Coronary artery (tissue), 2 donors: ENCODE measurements at places on chromosomes 1 and 21.

GRCh38 chr1:145720556-145720877 lies 1.2 kb downstream of the CD160 start:
- no peak for DNase-seq

DNA sequence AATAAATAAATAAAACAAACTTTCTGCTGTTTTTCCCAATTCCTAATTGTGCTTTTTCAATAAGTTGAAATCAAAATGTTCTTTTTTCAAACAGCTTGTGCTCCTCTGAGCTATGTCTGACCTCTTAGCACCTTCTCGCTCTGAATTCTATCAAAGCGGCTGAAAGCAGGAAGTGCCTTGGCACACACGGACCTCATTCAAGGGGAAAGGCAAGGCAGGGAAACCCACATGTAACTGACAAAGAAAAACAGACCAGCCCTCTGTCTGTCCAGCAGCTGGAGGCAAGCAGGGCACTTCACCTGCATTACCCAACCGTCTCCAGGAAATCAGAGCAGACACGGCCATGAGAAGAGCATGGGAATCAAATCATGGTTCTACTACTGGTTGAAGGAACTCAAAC lies 56.7 kb downstream of the PLPP3 start:
- DNase-seq, result no peak

- DNase-seq, result no peak
These were observed 495.0 kb upstream of the B3GALT2 start for GRCh38 chr1:193681422-193681821.

GRCh38 chr1:87358219-87358618 lies 29.5 kb downstream of the LMO4 start:
- DNase-seq, result no peak

- DNase-seq, result no peak
These were observed 660 bp upstream of the RD3 start for GRCh38 chr1:211492511-211493132.

DNA sequence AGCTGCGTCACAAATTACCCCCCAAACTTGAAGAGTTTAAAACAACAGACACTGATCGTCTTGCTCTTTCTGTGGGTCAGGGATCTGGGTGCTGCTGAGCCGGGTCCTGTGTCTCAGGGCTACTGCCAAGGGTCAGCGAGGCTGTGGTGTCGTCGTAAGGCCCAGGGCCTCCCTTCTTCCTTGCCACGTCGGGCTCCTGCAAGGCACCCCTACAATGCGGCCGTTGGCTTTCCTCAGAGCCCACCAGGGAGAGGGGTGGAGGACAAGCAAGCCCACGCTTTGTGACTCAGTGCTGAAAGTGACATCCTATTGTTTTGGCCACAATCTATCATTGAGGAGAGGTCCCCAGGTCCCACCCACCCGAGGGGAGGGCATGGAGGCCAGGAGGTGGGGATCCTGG lies 7.7 kb upstream of the FBLIM1 start:
- DNase-seq, result no peak

GRCh38 chr1:78645723-78646122 lies 3.9 kb upstream of the IFI44 start:
- no peak for DNase-seq

GRCh38 chr1:23718482-23718881 lies 24.8 kb upstream of the ELOA start:
- DNase-seq, result no peak

DNA sequence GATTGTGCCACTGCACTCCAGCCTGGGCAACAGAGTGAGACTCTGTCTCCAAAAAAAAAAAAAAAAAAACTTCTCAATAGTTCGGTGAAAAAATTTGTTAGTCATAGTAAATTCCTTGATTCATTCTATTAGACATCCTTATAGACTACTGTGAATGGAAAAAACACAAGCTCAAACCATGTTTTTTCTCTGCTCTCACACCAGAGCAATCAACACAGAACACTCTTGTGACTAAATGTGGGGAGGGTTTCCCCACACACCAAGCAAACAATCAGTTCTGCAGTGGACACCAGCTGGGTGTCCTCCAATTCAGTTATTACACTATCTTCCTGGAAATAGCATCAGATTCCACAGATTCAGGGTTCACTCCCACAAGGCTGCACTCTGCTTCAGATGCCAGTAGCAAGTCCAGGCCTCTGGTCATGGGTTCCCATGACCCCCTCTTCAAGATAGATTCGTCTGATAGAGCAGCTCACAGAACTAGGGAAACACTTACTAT lies 69.1 kb upstream of the TEKT2 start:
- no peak for DNase-seq

- DNase-seq, result peak; percentile 86
These were observed 8.6 kb upstream of the CALML6 start for GRCh38 chr1:1906185-1907097.

DNA sequence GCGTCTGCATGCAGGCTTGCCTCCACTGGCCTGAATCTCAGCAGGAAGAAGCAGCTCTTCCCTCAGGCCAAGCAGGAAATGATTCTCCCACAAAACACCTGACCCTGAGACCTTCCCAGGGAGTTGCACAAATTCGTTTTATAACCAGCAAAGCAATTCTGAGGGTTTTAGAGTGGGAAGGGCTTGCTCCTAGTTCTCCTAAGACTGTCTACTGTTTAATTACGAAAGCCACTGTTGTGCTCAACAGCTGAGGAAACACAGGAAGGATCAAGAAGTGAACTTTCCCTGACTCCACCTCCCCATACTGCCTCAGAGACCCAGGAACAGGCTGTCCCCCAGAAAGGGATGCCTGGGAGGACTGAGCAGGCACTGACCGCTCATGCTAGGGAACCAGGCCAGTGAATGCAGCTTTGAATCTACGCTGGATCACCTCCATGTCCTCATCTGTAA lies 37.0 kb upstream of the PUM1 start:
- DNase-seq, result no peak

- DNase-seq, result no peak
These were observed 1.2 kb upstream of the IFFO2 start for GRCh38 chr1:18957532-18958300.

DNA sequence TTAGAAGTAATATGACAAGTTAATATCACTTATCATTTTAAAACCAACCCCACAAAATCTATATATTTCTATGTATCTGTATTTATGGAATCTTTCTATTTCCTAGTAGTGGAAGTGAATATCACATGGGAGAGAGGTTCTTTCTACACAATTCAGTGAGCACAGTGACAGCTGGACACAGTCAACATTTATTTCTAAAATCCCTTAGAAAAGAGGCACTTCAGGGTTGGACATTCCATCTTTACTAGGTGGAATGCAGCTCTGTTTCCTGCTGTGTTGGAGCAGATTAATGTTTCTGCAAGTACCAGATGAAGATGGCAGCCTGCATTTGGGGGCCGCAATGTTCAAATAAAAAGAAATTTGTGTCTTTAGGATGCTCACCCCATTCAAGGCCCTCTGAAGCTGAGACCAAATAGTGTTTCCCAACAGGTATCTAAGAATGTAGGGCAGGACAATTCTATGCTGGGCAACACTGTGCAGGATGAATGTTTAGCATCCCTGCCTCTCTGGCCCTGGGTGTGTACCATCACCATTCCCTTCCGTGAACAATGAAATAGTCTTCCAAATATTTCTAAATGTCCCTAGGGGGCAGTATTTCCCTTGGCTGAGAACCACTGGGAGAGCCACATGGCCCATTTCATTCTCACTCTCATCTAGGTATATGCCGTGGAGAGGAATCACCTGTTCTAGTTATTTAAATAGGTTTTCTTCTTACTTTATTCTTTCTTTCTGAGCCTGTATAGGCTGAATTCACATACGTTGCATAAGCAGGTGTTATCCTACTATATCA lies 394.8 kb downstream of the PRDM2 start:
- DNase-seq, result no peak

DNA sequence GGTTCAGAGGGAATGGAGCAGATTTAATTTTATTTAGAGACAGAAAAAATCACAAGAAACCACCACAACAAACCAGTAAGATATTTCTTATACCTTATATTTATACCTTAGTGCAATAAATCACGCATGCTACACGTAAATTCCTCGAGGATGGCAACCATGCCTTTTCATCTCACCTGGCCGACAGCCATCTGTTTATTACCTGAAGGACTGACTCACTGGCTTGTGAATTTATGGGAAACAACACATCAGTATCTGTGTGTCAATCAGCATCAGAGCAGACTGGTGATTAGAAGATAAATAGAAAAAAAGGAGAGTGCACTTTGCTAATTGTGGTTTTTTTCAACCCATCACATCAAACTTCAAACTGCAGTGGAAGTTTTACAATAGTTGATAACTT lies 58.4 kb downstream of the S1PR1 start:
- no peak for DNase-seq

- DNase-seq, result no peak
These were observed 711.2 kb downstream of the MRPL39 start for GRCh38 chr21:24895885-24896734.

DNA sequence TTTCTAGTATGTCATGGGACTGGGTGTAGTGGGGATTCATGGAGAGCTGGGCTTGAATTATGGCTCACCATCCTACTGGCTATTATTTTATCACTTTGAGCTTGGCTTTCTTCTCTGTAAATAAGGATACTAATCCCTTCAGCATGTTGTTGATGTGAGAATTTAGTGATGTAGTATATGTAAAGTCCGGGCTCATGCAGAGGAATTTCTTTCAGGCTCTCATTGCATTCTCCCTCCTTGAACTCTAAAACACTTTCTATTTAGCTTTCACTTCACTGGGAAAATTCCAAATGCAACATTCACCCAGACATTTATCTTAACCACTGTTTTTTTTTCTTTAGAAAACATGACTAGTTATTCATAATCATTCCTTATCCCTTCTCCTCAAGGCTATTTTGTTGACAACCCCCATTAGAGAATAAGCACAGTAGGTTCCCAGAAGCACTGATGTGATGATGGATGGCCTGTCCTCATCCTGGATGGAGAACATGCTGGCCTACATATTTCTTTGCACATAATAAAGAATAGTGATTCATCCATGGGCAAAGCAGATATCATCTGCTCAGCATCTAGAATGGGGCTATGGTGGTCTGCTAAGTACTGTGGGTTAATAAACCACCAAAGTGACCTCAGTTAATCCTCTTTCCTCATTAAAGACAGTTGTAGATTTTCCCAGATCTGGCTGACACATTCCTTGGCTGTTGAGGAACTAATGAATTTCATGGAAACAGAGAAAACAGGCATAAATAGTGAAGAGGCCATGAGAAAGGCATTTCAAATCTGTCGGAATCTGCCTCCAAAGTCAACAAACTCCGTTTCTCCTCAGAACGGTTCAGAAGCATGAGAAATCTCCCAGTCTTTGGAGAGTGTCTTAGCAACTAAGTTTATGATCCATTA lies 68.0 kb upstream of the CYP2J2 start:
- no peak for DNase-seq

- no peak for DNase-seq
These were observed 17.0 kb upstream of the OLFML2B start for GRCh38 chr1:162040657-162041056.

DNA sequence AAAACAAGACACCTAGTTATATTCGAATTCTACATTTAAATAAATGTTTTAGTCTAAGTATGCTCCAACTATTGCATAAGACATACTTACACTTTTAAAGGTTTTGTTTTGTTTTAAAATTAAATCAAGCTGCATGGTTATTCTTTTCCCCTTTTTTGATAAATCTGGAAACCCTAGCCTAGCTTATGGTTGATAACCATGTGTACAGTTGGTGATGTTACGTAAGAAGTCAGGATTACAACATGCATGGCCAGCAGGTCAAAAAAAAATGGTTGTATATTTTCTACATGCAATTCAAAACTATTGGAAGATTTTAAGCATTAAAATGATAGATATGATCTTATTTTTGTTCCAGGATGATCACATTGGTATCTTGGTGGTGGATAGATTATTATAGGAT lies 1600.6 kb downstream of the PLA2G4A start:
- DNase-seq, result no peak

DNA sequence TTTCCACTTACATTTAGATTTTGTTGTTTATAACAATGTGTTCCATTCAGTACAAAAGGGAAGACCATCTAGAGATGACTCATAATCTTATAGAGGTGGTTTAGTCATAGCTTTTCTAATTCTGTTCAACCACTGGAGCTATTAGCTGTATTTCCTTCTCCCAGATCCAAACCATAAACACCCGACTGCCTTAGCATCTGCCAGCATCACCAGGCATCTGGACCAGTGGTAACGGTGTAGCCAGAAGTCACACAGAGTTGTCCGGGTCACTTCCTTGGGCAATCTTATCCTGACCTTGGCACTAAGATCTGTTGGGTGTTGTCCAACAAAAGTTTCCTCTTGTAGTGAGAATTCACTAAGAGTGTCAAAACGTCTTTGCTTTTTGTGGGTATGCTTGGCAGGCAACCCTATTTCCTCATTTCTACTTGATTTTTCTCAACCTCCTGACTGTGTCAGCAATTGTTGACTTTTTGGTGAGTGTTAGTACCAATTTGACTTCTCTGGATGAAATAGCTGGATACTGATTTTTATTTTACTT lies 372.1 kb upstream of the B3GALT2 start:
- DNase-seq, result no peak

DNA sequence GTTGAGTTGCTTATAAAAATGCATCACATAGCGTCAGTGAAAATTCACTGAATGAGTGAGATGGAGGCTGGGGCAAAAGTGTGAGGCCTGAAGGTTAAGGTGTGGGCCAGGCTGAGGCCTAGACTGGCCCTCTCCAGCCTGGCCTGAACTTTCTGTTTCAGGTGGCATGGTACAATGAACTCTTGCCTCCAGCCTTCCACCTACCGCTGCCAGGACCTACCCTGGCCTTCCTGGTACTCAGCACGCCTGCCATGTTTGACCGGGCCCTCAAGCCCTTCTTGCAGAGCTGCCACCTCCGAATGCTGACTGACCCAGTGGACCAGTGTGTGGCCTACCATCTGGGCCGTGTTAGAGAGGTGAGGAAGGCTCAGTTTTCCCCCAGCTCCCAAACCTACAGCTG lies 7.1 kb downstream of the MMACHC start:
- no peak for DNase-seq

DNA sequence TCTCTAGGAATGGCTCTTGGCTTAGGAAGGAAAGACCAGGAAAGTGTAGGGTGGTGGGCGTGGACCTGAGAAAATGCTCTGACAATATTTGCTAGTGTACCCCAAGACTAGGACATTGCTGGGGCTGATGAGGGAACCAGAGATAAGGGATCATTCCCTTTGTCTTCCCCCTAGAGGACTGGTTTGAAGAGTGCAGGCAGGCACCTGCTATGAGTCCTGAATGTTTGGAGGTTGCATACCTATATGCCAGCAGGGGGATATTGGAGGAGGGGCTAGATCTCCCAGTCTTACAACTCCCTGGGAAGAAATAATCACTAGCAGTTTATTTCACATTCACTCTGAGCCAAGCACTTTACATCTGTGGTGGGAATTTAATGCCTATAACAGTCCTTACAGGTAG lies 6.0 kb upstream of the BCL10 start:
- no peak for DNase-seq
